ENCODE measurements at places on chromosomes 6 and 20. TPM values are rescaled to one million over a fixed set of nuclear protein-coding genes. Genes with fewer than 3 reads are reported as not detected.

Gene PTPRT
- total RNA-seq, result not detected

Gene CFB
- total RNA-seq, result 0.21 TPM

- H3K4me1 ChIP-seq, result peaks cover 7% of the 10 kb centered on the region
- H3K4me3 ChIP-seq, result no peak overlapping the region
- no peak overlapping the region for H3K27ac ChIP-seq
- H3K27me3 ChIP-seq, result no peaks in the 10 kb centered on the region
- DNase-seq, result no peak
Observed at GRCh38 chr6:162056745-162057144, 670.8 kb downstream of the PRKN start.

GRCh38 chr6:145850671-145851070 is 36.1 kb upstream of the FBXO30 start:
- no peaks in the 10 kb centered on the region for H3K36me3 ChIP-seq
- no peak overlapping the region for H3K4me3 ChIP-seq
- no peaks in the 10 kb centered on the region for H3K4me1 ChIP-seq
- H3K27me3 ChIP-seq, result no peaks in the 10 kb centered on the region

- H3K4me3 ChIP-seq, result no peak overlapping the region
- no peaks in the 10 kb centered on the region for H3K36me3 ChIP-seq
- no peak overlapping the region for H3K27ac ChIP-seq
Observed at GRCh38 chr6:66949191-66949661, 1242.2 kb upstream of the EYS start.

- H3K27me3 ChIP-seq, result peaks cover 10% of the 10 kb centered on the region
- DNase-seq, result no peak
- H3K36me3 ChIP-seq, result no peaks in the 10 kb centered on the region
- no peak overlapping the region for H3K27ac ChIP-seq
- no peak overlapping the region for H3K4me3 ChIP-seq
- H3K4me1 ChIP-seq, result no peaks in the 10 kb centered on the region
Observed at GRCh38 chr20:47159166-47159565, 197.3 kb downstream of the ZMYND8 start.

- H3K4me3 ChIP-seq, result no peak overlapping the region
- no peak for DNase-seq
- no peak overlapping the region for H3K27ac ChIP-seq
Observed at GRCh38 chr20:38645351-38645750, 43.7 kb downstream of the ARHGAP40 start.

- no peak for DNase-seq
- no peak overlapping the region for H3K27ac ChIP-seq
- H3K27me3 ChIP-seq, result no peaks in the 10 kb centered on the region
- H3K4me1 ChIP-seq, result no peaks in the 10 kb centered on the region
- no peaks in the 10 kb centered on the region for H3K36me3 ChIP-seq
Observed at GRCh38 chr20:30595698-30596097, 661.8 kb upstream of the DEFB115 start.

- DNase-seq, result no peak
- H3K36me3 ChIP-seq, result peaks cover 25% of the 10 kb centered on the region
- H3K27ac ChIP-seq, result peak overlapping the region; percentile 92
- no peaks in the 10 kb centered on the region for H3K27me3 ChIP-seq
- peak overlapping the region; percentile 98 for H3K4me3 ChIP-seq
- peaks cover 29% of the 10 kb centered on the region for H3K4me1 ChIP-seq
Observed at GRCh38 chr6:7313505-7314165, 636 bp upstream of the SSR1 start.

Gene HLA-DOA
- 1.8 TPM for total RNA-seq

GRCh38 chr20:47876311-47877088 is 91.2 kb upstream of the SULF2 start:
- H3K27ac ChIP-seq, result no peak overlapping the region
- H3K4me1 ChIP-seq, result no peaks in the 10 kb centered on the region
- DNase-seq, result no peak
- H3K27me3 ChIP-seq, result peaks cover 7% of the 10 kb centered on the region

- H3K4me1 ChIP-seq, result peaks cover 74% of the 10 kb centered on the region
- H3K27ac ChIP-seq, result peak overlapping the region; percentile 99
- DNase-seq, result no peak
- peak overlapping the region; percentile 92 for H3K4me3 ChIP-seq
- H3K27me3 ChIP-seq, result no peaks in the 10 kb centered on the region
Observed at GRCh38 chr6:149483849-149484655, 762 bp downstream of the ZC3H12D start.

DNA sequence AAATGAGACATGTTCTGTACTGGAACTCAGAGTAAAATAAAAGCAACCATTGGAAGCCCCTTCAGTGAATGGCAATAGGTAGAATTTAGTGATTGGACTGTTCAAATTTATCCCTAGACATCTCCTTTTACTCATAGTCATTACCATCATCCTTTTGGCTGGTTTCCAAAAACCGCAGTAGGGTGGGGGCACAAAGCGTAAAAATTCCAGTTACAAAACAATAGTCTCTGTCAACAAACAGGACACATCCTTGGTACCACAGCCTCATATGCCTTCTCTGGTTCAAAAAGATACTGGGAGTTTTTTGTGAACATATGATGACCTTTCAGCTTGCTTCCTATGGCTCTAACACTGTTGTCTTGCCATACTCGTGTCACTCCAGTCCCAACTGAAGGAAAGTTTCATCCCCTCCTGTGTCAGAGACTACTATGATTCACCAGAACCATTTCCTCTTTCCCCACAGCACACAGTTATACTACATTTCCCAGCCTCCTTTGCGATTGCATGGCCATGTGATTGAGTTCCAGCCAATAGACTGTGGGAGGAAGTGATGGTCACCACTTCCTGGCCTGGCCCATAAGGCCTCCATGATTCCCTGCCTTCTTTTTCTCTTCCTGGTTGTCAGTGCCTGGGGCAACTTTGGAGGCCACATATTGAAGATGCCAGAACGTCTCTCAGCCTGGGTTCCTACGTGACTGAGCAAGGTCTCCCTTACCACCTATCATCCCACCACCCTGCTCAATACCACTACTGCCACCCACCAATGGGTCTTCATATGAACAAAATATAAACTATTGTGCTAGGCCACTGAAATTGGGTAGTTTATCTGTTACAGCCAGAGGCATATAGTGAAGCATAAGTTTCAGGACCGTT is 162.4 kb downstream of the ID4 start:
- H3K36me3 ChIP-seq, result no peaks in the 10 kb centered on the region
- H3K4me3 ChIP-seq, result no peak overlapping the region
- DNase-seq, result no peak
- H3K27ac ChIP-seq, result no peak overlapping the region
- H3K4me1 ChIP-seq, result no peaks in the 10 kb centered on the region

GRCh38 chr20:51265361-51265760 is 242.5 kb upstream of the KCNG1 start:
- H3K4me1 ChIP-seq, result no peaks in the 10 kb centered on the region
- no peak overlapping the region for H3K27ac ChIP-seq
- DNase-seq, result no peak
- H3K4me3 ChIP-seq, result no peak overlapping the region

Gene HSD17B8
- 14.8 TPM for total RNA-seq

Gene TUBB2B
- 0.20 TPM for total RNA-seq

Gene TLDC2
- not detected for total RNA-seq

DNA sequence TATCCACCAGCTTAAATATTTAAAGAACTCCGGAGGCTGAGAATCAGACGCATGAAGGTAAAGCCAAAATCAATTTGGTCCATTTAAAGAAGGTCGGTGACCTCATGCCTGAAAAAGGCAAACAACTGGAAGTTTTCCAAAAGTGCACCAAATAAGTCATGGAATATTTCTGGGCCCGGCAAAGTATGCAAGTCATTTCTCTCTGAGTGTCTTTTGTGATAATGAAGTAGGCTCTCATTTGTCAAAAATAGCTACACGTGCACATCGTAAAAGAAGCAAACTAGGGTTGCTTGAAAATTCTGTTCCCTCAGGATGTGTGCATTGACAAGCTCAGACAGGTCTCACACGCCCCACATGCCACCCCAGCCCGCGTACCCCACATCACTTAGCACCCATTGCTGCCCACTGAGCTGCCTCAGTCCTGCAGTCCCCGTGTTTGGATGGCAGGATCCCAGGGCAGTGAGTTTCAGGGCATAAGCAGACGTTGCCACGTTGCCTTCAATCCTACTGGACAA is 20.5 kb upstream of the PYGB start:
- H3K36me3 ChIP-seq, result no peaks in the 10 kb centered on the region
- H3K27me3 ChIP-seq, result no peaks in the 10 kb centered on the region
- peaks cover 6% of the 10 kb centered on the region for H3K4me1 ChIP-seq
- no peak overlapping the region for H3K27ac ChIP-seq
- H3K4me3 ChIP-seq, result no peak overlapping the region

GRCh38 chr6:10595731-10596664 is 74.8 kb downstream of the GCNT2 start:
- no peaks in the 10 kb centered on the region for H3K27me3 ChIP-seq
- H3K27ac ChIP-seq, result no peak overlapping the region
- no peaks in the 10 kb centered on the region for H3K36me3 ChIP-seq
- peaks cover 6% of the 10 kb centered on the region for H3K4me1 ChIP-seq

- no peak for DNase-seq
- H3K27ac ChIP-seq, result no peak overlapping the region
- H3K36me3 ChIP-seq, result no peaks in the 10 kb centered on the region
- no peak overlapping the region for H3K4me3 ChIP-seq
- no peaks in the 10 kb centered on the region for H3K27me3 ChIP-seq
Observed at GRCh38 chr6:164283574-164283973, 869.1 kb downstream of the QKI start.

GRCh38 chr6:56497240-56497639 is 145.4 kb downstream of the DST start:
- DNase-seq, result no peak
- H3K4me3 ChIP-seq, result no peak overlapping the region
- no peak overlapping the region for H3K27ac ChIP-seq
- no peaks in the 10 kb centered on the region for H3K36me3 ChIP-seq
- H3K4me1 ChIP-seq, result no peaks in the 10 kb centered on the region

Gene HMGCLL1
- not detected for total RNA-seq

Gene DDR1
- total RNA-seq, result 21.4 TPM

GRCh38 chr20:19492116-19492515 is 265.9 kb upstream of the RIN2 start:
- no peak overlapping the region for H3K27ac ChIP-seq
- H3K4me1 ChIP-seq, result no peaks in the 10 kb centered on the region
- no peaks in the 10 kb centered on the region for H3K36me3 ChIP-seq
- H3K4me3 ChIP-seq, result no peak overlapping the region

DNA sequence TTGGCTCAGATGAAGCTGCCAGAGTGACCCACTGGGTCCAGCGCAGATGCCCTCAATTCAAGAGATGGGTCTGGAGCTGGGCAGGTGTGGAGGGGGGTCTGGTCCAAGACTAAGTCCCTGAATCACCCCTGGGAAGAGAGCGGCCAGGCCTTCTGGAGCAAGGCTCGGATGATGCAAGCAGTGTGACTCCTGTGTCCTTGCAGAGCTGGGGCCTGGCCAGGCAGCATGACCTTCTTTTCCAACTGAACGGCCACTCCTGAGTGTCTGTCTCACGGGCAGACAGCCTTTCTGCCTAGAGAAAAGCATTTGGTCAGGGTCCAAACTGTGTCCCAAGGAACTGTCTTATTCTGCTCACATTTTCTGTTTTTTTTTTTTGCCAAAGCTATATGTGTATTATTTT is 42.6 kb upstream of the FNDC1 start:
- H3K27me3 ChIP-seq, result peaks cover 22% of the 10 kb centered on the region
- no peak for DNase-seq
- no peaks in the 10 kb centered on the region for H3K4me1 ChIP-seq
- no peak overlapping the region for H3K4me3 ChIP-seq

- no peaks in the 10 kb centered on the region for H3K4me1 ChIP-seq
- no peak overlapping the region for H3K27ac ChIP-seq
- DNase-seq, result no peak
- no peak overlapping the region for H3K4me3 ChIP-seq
- H3K36me3 ChIP-seq, result no peaks in the 10 kb centered on the region
Observed at GRCh38 chr6:25535632-25536225, 116.3 kb upstream of the SCGN start.

GRCh38 chr6:1735239-1735803 is 125.6 kb downstream of the FOXC1 start:
- no peaks in the 10 kb centered on the region for H3K36me3 ChIP-seq
- H3K4me1 ChIP-seq, result no peaks in the 10 kb centered on the region
- no peak overlapping the region for H3K4me3 ChIP-seq
- no peak overlapping the region for H3K27ac ChIP-seq
- no peaks in the 10 kb centered on the region for H3K27me3 ChIP-seq

DNA sequence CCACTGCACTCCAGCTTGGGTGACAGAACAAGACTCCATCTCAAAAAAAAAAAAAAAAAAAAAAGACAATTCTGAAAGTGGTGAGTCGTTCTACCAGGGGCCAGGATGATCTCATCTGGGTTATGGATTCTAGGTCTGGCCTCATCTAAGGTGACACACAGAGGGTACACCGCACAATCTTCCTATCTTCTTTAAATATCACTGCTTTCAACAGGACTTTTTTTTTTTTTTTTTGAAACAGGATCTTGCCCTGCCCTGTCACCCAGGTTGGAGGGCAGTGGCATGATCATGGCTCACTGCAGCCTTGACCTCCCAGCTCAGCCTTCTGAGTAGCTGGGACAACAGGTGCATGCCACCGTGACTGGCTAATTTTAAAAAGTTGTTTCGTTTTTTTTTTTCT is 67.7 kb downstream of the SLC16A10 start:
- no peak for DNase-seq
- H3K36me3 ChIP-seq, result no peaks in the 10 kb centered on the region
- H3K4me1 ChIP-seq, result peaks cover 4% of the 10 kb centered on the region
- no peak overlapping the region for H3K4me3 ChIP-seq

All from activated T-helper 1 cell treated with anti-CD3 and anti-CD28 coated beads, Interleukin-12 subunit alpha, Interleukin-12 subunit beta, Interleukin-2, Interleukin-4 antibody, amounts not matched to agents 30 ng/mL and 10 ng/mL and 1 ng/mL, durations not matched to agents 14 hours and 24 hours and 36 hours (primary cell).